ENCODE measurements at places on chromosomes 3 and 15.

DNA sequence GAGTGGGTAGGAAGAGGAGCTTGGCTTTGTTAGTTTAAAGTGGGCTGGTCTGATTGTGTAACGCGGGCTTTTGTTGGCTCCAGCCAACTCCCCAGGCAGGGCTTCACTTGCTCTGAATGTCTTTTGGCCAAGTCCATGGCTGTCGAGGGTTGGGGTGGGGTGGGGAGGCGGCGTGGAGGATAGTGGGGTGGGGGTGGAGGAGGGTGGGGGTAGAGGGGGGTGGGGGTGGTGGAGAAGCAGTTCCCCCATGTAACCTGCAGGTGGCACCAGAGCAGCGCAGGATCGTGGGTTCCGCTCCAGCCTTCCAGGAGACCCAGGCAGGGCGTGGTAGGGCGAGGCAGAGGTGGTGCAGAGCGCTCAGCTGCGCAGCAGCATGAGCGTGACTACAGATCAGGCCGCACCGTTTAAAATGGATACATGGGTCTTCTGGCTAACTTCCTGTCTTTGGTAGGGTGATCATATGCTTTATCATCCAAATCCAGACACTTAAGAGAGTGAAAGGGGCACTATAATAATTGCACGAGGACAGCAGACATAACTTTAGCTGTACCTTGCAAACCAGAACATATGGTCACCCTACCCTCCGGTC lies 28.3 kb downstream of the GOLGA6A start:
- no peaks in the 10 kb centered on the region for H3K36me3 ChIP-seq
- H3K4me1 ChIP-seq, result peaks cover 6% of the 10 kb centered on the region
- H3K27ac ChIP-seq, result no peak overlapping the region
- peak; percentile 71 for DNase-seq

GRCh38 chr3:97949743-97950142 lies 22.5 kb downstream of the RIOX2 start:
- DNase-seq, result no peak
- H3K27me3 ChIP-seq, result no peaks in the 10 kb centered on the region
- no peak overlapping the region for H3K4me3 ChIP-seq
- H3K27ac ChIP-seq, result no peak overlapping the region
- H3K36me3 ChIP-seq, result peaks cover 20% of the 10 kb centered on the region

DNA sequence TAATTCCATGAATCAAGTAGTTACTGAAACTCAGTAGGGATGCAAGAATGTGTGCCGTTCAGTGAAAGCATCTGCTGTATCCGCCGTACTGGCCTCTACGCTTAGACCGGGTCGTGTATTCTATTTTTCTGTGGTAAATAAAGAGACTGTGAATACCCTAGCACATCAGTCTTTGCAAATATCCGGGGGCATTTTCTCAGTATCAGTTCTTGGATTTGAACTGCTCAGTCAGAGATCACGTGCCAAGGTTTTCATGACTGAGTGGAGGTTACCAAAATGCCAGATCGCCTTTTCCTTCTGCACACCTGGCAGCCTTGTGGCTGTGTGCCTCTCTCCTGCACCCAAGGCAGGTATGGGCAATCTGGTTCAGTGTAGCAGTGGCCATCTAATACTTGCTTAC lies 377.0 kb downstream of the OCA2 start:
- no peak for DNase-seq
- no peaks in the 10 kb centered on the region for H3K27me3 ChIP-seq
- H3K4me3 ChIP-seq, result no peak overlapping the region
- H3K36me3 ChIP-seq, result no peaks in the 10 kb centered on the region
- no peak overlapping the region for H3K27ac ChIP-seq

DNA sequence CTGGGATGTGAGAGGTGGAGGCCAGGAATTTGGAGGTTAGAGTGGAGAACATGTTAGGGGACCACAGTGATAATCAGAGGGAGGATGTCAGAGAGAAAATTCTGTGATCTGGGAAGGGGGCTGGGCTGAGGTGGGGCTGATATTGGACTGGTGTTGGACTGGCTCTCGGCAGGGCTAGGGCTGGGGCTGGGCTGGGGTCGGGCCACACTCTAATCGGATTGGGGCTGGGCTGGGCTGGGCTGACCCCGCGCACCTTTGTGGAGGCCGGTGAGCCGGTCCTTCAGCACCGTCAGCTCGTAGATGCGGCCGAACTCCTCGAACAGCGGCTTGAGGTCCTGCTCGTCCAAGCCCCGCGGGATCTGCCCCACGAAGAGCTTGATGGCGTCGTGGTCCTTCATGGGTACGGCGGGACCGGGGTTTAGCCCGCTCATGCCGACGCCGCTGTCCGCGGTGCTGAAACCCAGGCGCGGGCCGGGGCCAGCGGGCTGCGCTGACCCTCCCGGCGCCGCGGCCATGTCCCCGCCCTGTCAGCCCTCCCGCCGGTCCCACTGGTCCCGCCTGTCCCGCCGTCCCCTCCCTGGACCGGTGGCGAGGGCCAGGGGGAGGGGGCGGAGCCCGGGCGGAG lies 485 bp downstream of the CELF6 start:
- H3K4me3 ChIP-seq, result peak overlapping the region; percentile 85
- peak; percentile 79 for DNase-seq
- H3K27ac ChIP-seq, result no peak overlapping the region
- H3K4me1 ChIP-seq, result peaks cover 19% of the 10 kb centered on the region
- peaks cover 4% of the 10 kb centered on the region for H3K36me3 ChIP-seq

DNA sequence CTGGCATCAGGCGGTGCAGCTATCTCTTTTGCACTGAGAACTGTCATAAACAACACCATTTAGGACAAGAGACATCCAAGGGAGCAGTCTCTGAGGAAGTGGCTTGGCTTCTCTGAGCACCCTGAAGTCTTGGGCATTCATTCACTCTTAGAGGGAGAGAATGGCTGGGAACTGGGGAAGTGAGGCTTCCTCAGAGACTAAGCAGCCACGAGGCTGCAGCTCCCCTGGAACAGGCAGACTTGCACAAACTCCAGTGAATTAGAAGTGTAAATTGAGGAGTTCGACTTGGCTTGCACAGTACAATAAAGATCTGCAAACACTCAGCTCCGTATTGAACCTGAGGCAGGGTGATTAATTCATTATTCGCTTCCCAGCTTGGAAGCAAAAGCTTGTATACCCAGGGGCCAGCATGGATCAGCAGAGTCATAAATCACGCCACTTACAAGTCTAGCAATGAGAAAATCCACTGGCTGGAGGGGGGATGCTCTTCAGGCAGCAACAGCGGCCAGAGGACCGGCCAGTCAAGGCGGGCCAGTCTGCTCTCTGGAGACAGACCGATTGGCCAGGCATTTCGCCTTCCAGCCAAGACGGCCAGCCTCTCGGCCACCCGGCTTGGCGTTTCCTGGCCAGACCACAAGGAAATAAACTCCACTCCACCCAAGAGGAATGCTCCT lies 118.8 kb upstream of the ADPGK start:
- no peak for DNase-seq
- no peak overlapping the region for H3K4me3 ChIP-seq
- peaks cover 33% of the 10 kb centered on the region for H3K27me3 ChIP-seq
- peaks cover 8% of the 10 kb centered on the region for H3K4me1 ChIP-seq

- H3K27me3 ChIP-seq, result no peaks in the 10 kb centered on the region
- no peaks in the 10 kb centered on the region for H3K4me1 ChIP-seq
- DNase-seq, result no peak
- H3K27ac ChIP-seq, result no peak overlapping the region
- H3K4me3 ChIP-seq, result no peak overlapping the region
Observed at GRCh38 chr3:151751161-151751560, 17.4 kb downstream of the AADACL2 start.

DNA sequence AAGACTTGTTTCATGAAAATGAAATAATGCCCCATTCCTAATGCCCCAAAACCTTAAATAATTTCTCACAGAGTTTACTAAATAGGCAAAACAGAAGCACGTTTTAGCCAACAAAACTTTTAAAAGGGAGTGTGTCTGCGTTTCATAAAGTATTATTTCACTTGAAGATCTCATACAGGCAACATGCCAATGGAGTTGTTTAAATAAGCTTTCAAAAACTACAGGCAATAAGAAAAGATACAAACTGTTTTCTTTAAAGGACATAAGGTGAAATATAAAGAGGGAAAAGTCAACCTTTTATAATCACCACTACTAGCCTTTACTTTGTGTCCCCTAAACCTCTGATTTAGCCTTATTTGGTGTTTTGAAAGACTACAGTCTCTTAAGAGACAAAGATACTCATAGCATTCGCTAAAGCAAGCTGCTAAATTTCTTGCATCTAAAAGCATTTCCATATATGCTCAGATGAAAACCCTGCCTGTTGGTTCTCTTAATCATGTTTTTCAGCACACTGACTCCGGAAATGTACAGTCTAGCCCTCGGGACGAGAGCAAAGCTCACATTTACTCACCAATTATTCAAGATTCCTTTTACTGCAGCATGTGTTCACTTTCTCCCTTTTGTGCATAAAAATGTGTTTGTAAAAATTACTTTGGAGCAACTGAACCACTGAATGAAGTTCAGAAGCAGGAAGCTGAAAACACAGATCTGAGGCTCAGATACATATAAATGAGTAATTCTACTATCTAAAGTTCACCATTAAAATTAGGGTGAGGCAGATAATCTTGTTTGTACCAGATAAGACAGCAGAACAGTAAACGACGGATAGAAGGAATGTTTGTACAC lies 119.0 kb downstream of the GOLIM4 start:
- no peaks in the 10 kb centered on the region for H3K27me3 ChIP-seq
- H3K4me1 ChIP-seq, result peaks cover 4% of the 10 kb centered on the region
- H3K27ac ChIP-seq, result no peak overlapping the region

GRCh38 chr15:42544853-42545629 lies 3.6 kb downstream of the LRRC57 start:
- H3K4me3 ChIP-seq, result no peak overlapping the region
- no peaks in the 10 kb centered on the region for H3K36me3 ChIP-seq
- no peaks in the 10 kb centered on the region for H3K27me3 ChIP-seq
- peaks cover 27% of the 10 kb centered on the region for H3K4me1 ChIP-seq
- H3K27ac ChIP-seq, result no peak overlapping the region

DNA sequence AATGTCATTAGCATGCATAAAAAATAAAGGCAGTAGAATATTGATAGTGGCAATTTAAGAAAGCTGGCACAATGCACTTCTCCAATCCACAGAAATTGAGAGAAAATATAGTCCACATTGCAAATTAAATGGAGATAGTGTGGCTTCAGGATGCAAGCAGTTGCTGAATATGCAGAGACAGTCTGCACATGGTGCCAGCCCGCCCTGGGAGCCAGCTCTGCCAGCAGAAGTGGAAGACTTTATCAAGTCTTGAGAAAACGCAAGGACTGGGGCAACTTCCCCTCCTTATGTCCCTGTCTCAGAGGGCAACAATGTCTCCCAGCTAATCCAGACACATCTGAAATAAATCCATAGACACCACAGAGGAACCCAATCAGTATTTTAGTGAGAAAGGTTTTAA lies 57.2 kb downstream of the MB21D2 start:
- DNase-seq, result no peak
- peaks cover 3% of the 10 kb centered on the region for H3K36me3 ChIP-seq
- H3K27me3 ChIP-seq, result no peaks in the 10 kb centered on the region
- H3K4me1 ChIP-seq, result peaks cover 5% of the 10 kb centered on the region

- no peaks in the 10 kb centered on the region for H3K4me1 ChIP-seq
- no peak for DNase-seq
- no peak overlapping the region for H3K27ac ChIP-seq
- no peak overlapping the region for H3K4me3 ChIP-seq
- no peaks in the 10 kb centered on the region for H3K36me3 ChIP-seq
Observed at GRCh38 chr3:159158213-159158612, 356.4 kb downstream of the MFSD1 start.

GRCh38 chr15:76752549-76752948 lies 152.6 kb downstream of the SCAPER start:
- H3K27ac ChIP-seq, result no peak overlapping the region
- DNase-seq, result no peak
- H3K27me3 ChIP-seq, result no peaks in the 10 kb centered on the region
- no peak overlapping the region for H3K4me3 ChIP-seq

- H3K36me3 ChIP-seq, result no peaks in the 10 kb centered on the region
- H3K4me3 ChIP-seq, result no peak overlapping the region
- no peak overlapping the region for H3K27ac ChIP-seq
- no peaks in the 10 kb centered on the region for H3K4me1 ChIP-seq
Observed at GRCh38 chr3:47250309-47251060, 32.1 kb downstream of the KIF9 start.

DNA sequence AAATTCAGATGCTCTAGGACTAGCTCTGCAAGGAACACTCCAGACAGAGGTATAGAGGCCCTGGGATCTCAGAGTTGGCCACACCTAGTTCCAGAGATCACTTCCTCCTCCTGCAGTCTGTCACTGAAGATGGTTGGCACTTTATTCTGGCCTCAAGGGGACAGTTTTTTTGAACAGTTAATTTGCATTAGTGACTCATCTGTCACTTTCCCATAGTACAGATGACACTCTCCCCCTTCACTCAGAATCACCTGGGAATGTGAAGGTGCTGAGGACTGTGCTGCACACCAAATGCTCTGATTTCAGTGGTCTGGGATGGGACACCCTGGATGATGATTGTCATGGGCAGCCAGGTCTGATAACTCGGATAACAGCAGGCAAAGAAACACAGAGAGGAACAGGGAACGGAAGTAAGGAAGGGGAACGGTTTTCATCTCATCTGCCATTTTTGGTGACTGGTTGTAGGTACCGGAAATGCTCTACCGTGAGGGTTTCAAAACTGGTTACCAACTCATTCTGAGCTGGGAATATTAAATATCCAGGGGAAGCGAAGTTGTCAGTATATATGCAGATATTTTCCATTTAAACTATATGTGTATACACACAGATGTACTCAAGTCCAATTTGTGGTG lies 232.5 kb upstream of the ST8SIA2 start:
- no peak overlapping the region for H3K27ac ChIP-seq
- peaks cover 5% of the 10 kb centered on the region for H3K27me3 ChIP-seq
- DNase-seq, result no peak
- no peak overlapping the region for H3K4me3 ChIP-seq
- no peaks in the 10 kb centered on the region for H3K36me3 ChIP-seq

- H3K4me3 ChIP-seq, result no peak overlapping the region
- H3K27ac ChIP-seq, result no peak overlapping the region
- H3K27me3 ChIP-seq, result peaks cover 2% of the 10 kb centered on the region
- no peak for DNase-seq
- H3K36me3 ChIP-seq, result no peaks in the 10 kb centered on the region
- H3K4me1 ChIP-seq, result no peaks in the 10 kb centered on the region
Observed at GRCh38 chr3:128697341-128697740, 28.6 kb upstream of the RAB7A start.

Measured in neural crest cell (in vitro differentiated cells).